ENCODE measurements at places on chromosomes 5 and 9.

GRCh38 chr9:77793849-77794248 lies 145.7 kb upstream of the GNA14 start:
- no peak for DNase-seq

DNA sequence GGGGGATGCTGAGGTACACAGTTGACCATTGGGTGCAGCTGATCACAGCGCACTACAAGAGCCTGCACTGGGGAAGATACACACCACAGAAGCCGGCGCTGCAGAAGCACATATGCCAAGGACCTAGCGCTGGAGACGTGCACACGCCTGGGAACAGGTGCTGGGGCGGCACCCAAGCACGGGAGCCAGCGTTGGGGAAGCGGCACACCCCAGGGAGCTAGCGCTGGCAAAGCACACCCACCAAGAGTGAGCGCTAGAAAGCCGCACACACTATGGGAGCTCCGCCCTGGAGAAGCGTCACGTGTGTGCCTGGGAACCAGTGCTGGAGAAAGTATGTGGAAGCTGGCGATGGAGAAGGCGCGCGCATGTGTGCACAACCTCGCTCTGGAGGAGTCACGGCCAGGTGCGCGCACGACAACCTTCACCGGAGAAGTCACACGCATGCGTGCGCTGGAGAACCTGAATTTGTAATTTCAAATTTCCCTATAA lies 4.5 kb downstream of the FANCC start:
- DNase-seq = no peak

GRCh38 chr9:36063804-36064447 lies 27.2 kb downstream of the RECK start:
- DNase-seq = no peak

GRCh38 chr5:6551955-6552313 lies 80.9 kb downstream of the NSUN2 start:
- DNase-seq = no peak

GRCh38 chr9:132042324-132042723 lies 37.3 kb downstream of the MED27 start:
- DNase-seq = no peak
